Stimulated activated CD4-positive, alpha-beta T cell treated with anti-CD3 and anti-CD28 coated beads, TNF-alpha, amount 100 ng/mL, for 48 hours (primary cell): ENCODE measurements at places on chromosomes 13 and 19.
A peak's percentile ranks its signal among the peaks of the same experiment; 100 is the strongest.

GRCh38 chr13:30934381-30934780, 1.9 kb downstream of the TEX26 start:
- no peak for DNase-seq

- no peak for DNase-seq
Observed at GRCh38 chr19:1230783-1231489, 6.9 kb downstream of the CBARP start.

GRCh38 chr13:104140552-104140951, 1074.3 kb upstream of the SLC10A2 start:
- no peak for DNase-seq

- DNase-seq, result no peak
Observed at GRCh38 chr19:42088471-42089190, 12.7 kb downstream of the ZNF574 start.

- no peak for DNase-seq
Observed at GRCh38 chr19:7544626-7545025, 9.1 kb downstream of the PNPLA6 start.

DNA sequence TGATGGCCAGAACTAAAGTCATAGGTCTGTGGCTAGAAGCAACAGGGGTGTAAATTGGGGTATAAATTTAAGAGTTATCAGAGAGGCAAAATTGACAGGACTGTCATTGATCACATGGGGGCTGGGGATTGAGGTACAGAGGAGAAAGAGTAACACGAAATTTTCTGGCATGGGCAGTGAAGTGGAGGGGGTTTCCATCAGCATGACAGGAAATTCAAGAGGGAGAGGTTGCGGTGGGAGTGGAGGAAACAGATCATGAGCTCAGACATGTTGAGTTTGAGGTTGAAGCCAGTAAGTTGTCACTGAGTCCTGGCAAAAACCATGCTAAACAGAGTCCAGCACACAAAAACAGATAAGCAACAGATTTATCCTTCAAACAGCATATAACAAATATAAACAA, 192.1 kb upstream of the TSC22D1 start:
- peak; percentile 27 for DNase-seq

- no peak for DNase-seq
Observed at GRCh38 chr19:28185646-28186045, 1027.3 kb downstream of the UQCRFS1 start.

DNA sequence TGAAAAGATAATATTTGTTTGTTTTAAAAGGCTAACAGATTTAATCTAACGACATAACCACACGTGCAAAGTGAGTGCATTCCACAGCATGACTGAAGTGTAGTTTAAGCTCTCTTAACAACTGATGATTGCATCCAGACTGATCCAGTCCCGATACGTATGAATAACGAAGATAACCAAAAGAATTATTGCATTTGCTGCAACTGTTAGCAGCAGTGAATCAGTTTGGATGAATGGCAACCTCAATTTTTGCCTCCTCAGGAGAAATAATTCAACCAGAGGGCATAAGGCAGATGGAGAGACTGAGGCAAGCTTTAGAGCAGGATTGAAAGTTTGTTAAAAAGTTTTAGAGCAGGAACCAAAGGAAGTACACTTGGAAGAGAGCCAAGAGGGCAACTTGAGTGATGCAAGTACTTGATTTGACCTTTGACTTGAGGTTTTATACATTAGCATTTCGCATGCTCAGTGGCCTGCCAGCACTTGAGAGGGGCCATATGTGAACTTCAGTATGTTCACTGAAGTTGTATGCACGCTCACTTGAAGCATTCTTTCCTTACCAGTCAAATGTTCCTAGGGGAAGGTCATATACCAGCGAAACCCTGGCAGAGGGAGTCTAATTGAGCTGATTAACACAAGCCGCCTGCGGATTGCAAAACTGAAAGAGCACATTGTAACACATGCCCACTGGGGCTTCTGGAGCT, 835.0 kb upstream of the PCDH20 start:
- no peak for DNase-seq

DNA sequence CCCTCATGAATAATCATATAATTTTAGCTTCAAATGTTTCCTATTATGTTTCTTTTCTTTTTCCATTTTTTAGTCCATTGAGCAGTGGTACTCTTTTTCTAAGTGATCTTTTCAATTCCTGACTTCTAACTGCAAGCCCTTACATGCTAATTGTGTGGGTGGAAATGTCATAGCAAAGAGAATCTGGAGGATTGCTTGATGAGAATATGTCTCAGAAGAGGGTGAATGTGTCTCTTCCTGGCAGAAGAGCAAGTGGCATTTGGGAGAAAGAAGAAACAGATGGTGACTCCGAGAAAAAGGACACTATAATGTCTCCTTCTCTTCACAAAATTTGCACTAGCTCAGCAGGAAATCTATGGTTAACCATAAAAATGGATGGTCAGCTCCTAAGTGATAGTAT, 2320.0 kb downstream of the PCDH9 start:
- DNase-seq, result no peak

DNA sequence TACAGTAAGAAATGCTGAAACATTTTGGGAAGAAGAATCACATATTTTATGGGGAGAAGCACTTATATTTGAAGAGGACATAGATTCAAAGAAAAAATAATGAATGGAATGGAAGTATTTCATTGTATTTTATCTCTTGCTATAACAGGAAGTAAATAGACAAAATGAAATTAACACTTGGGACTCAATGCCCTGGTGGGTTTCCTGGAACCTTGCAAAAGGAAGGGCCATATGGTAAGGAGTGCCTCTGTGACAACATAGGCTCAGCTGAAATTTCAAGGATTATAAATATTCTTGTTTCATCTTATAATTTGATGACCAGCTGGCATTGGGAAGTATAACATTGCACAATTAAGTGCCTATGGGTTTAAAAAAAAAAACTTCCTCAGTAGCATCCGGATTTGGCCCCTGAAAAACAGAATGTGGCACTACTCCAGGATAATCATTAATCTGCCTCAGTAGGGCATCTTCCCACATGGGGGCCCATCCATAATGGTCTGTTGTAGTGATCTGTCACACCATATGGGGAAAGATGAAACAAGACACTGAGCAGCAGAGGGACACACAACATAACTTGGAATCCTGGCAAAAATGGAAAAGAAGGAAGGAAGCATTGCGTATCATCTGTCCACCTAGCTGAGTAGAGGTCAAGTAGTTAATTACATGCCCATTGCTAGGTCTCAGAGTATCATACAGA, 321.6 kb downstream of the NDFIP2 start:
- DNase-seq, result no peak

- DNase-seq, result no peak
Observed at GRCh38 chr13:30576528-30576927, 41.2 kb upstream of the USPL1 start.

DNA sequence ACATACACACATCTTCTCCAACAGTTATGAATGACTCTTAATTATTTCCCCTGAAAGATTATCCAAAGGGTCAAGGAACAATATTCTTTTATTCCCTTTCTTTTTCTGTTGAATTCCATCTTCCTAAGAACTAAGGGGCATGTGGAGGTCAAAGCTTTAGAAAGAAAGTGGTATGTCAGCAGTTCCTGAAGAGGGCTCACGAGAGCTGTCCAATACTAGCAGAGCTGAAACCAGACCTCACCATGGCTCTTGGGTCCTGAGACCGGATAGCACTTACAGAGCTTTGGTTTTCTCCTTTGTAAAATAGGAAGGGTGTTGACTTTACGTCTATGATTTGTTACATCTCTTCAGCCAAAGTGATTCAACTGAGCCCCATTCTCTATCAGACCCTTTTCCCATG, 109.8 kb upstream of the FREM2 start:
- DNase-seq, result no peak

DNA sequence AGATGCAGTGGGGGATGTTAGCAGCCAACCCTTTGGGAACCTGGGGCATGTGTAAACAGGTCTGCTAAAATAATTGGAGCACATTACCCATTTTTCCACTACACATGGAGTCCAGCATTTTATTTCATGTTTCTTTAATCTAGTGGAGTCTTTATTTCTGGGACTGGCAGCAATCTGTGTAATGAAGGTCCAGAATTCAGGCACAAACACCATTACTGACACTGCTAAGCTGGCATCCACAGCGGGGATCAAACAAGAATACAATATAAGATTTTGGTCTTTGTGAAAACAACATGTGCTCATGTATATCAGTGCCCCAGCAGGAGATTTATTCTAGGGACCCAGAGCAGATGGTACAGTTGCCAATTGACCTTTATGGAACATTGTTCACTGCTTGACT, 1587.0 kb upstream of the PRR20A start:
- DNase-seq, result no peak

DNA sequence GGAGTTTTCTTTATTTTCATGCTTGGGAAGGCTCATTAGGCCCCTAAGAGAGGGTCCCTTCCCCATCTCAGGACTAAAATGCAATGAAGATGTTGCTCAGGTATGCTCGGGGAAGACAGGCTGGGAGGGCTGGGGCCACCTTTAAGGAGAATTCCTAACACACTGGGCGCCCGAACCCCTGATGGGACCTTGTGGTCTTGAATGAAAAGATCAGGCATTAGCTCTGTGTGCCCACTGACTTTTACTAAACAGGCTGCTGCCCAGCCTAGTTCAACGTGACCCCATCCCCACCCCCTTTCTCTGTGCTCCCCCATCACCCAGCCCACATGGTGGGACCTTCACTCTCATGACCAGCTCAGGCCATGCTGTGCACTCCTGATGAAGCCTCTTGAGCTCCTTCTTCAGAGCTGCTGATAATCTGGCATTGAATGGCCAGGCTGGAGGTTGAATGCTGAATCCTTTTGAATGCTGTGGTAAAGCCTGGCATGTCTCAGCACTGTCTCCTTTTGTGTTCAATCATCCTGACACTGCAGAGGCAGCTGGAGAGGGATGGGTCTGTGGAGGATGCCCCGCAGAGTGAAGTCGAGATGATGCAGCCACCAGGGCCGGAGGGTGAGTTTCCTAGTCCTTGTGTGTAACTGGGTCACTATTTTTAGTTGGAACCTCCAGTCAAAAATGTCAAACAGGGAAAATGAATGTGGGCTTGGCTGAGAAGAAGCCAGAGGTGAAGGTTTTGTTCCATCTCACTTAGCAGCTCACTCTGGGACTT, 209.1 kb downstream of the UQCRFS1 start:
- DNase-seq, result no peak

GRCh38 chr13:36998624-36999041, 507 bp downstream of the ALG5 start:
- DNase-seq, result no peak

DNA sequence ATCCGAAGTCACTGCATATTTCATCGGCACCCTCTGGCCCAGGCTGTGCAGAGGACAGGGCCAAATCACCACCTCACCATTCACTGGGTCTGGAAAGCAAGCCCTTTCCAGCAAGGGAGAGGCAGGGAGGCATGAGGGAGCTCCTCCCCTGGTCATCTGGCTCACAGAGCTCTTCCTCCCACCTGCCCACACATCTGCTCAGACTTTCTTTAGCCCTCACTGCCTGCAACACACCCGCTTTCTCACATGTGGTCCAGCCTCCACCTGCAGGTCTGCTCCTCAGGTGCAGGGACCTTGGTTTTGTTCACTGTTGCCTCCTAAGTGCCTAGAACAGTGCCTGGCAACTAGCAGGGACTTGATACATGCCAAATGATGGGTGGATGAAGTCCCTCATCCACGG, 21.0 kb upstream of the SLC35E1 start:
- no peak for DNase-seq
